ENCODE measurements at places on chromosomes 11 and 22.

GRCh38 chr22:49519117-49519737, 308.4 kb downstream of the BRD1 start:
- no peak for DNase-seq

GRCh38 chr11:1127664-1128162, 30.0 kb upstream of the MUC5AC start:
- DNase-seq: no peak

GRCh38 chr22:18028817-18029527, 4.6 kb upstream of the MICAL3 start:
- DNase-seq: no peak

DNA sequence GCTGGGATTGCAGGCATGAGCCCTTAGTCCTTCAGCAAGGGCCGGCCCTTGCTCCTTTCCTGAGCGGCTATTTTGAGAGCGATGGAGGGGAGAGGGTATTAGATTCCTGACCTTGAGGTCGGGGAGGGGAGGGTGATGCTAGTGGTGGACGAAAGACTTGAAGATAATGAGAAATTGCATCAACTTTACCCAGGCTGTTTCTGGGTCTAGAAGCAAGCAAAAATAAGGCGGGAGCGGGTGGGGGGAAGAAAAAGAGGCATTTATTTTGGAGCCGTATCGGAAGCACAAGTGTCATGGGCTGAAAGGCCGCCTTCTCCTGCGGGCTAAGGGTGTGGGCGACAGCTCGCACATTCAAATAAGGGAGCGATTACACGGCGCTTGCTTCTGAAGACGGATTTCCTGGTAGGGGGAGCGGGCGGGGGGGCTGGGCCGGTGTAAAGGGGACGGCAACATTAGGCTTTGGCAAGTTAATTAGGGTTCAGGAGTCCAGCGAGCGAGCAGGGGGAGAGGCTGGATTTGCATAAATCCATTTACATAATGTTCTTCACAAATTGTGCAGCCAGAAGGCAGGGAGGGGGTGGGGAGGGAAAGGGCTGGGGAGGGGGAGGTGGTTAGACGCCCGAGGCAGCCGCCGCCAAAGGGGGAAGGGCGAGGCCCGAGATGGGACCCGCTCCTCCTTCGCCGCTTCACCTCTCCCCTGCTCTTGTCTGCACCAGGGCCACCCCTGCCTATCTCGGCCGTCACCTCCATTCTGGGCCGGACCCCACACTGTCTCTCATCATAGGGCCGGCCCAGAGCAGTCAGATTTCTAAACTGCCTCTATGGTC, 245.9 kb downstream of the MIAT start:
- no peak for DNase-seq

- no peak for DNase-seq
These were observed 4.3 kb downstream of the VSIG10L2 start for GRCh38 chr11:125950178-125950490.

- DNase-seq: no peak
These were observed 30.4 kb downstream of the DSCAML1 start for GRCh38 chr11:117766576-117766975.

GRCh38 chr11:24171869-24172268, 325.0 kb upstream of the LUZP2 start:
- no peak for DNase-seq

- DNase-seq: peak; percentile 30
These were observed 64.6 kb upstream of the POU2AF1 start for GRCh38 chr11:111443640-111444039.

DNA sequence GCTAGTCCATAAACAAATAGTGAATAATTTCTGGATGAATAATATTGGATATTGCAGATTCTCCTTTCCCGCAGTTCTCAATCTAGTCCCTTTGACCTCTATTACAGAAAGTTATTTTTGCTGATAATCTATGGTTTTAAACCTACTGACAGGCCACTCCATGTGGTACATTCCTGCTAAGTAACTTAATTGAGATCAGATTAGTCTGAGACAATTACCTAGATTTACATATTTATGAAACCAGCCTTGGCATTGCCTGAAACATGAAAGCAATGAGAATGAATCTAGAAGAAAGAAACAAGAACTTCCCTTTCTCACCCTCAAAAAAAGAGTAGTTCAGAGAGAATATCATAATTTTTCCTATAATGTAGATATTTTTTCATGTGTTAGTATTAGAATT, 964.2 kb downstream of the JRKL start:
- no peak for DNase-seq

- peak; percentile 74 for DNase-seq
These were observed 14.4 kb upstream of the SERPINH1 start for GRCh38 chr11:75547617-75548058.

- peak; percentile 70 for DNase-seq
These were observed 59.6 kb upstream of the PAX6 start for GRCh38 chr11:31870609-31871309.

- DNase-seq: no peak
These were observed 528.7 kb downstream of the ETS1 start for GRCh38 chr11:128058580-128059208.

GRCh38 chr11:57277845-57278720, 41.0 kb upstream of the APLNR start:
- peak; percentile 66 for DNase-seq

DNA sequence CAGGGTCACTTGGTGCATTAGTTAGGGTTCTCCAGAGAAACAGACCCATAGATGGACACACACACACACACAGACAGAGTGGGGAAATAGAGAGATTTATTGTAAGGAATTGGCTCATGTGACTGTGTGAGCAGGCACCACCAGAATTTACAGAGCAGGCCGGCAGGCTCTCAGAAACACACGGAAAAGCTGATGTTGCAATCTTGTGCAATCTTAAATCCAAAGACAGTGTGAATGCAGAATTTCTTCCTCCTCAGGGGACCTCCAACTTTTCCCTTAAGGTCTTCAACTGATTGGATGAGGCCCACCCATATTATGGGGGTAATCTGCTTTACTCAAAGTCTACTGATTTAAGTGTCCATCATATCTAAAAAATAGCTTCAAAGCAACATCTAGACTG, 49.8 kb downstream of the APIP start:
- DNase-seq: no peak

DNA sequence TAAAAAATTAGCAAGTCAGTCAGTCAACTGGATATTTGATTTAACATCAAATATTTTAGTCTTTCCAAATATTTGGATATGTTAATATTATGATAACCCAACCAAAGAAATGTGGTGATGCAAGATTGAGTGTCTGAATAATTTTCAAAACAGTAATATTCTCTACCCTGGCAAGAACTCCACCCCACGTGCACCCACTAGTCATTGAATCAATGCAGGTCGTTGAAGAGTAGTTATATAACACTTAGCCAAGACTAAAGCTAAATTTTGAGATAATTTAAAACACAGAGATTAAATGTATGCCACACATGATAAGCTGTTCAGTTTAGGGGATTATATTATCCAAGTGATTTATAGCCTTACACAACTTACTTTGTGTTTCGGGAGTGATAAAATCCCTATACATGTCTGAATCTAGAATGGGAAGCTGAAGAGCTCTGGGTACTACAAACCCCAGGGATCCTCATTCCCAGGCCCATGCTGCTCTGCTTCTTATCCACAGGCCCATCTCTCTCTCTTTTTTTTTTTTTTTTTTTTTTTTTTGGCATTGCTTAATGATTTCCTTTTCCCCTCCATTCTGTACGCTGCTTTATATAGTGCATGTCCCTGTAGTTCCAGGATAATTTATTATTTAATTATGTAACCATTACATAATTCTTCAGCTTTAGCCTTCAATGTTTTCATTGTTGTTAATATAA, 392.9 kb downstream of the NTM start:
- no peak for DNase-seq

DNA sequence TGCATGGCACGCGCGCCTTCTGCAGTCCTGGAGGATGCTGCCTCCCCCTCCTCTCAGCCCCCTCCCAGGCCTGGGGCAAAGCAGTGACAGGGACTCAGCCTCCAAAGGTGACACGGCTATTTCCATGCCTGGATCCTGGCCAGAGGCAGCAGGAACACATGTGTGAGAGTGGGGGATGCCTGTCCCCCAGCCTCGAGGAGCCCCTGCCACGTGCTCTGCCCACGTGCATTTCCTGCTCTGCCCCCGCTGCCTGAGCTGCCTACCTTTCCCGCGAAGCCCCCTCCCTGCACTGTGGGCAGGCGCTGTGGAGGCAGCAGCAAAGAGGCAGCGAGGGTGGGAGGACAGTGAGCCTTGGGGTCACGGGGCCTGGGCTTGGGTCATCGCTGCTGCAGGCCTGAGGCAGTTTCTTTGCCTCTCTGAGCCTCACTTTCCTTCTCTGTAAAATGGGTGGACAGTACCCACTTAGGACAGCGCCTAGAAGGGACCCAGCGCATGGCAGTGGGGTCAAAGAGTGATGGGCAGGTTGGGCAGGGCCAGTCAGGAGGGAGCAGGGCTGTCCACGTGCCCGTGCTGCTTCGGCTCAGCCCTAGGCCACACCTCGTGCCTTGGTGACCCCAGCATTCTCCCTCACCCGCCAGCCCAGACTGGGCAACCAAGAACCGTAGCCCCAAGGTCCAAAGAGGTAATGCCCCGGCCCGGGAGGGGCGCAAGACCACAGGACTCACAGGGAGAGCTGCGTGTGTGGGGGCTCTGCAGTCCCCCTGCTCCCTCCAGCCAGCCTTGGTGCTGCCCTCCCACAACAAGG, 48.6 kb downstream of the FLRT1 start:
- DNase-seq: no peak

- DNase-seq: no peak
These were observed 42.1 kb downstream of the TRIM66 start for GRCh38 chr11:8640267-8640906.

DNA sequence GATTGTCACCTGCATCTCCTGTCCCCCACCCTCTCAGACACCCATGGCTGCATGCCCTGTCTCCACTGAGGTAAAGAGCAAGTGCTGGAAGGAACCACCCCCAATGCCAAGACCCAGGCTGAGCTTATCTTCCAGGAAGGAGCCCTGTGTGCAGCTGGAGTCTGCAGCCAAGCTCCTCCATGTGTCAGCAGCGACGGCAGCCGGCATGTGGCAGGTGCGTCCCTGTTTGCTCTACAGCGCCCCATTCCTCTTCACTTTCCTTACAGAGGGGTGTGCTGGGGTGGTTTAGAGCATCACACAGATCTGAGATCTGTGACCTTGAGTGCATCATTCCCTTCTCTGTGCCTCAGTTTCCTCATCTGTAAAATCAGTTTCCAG, 7.7 kb upstream of the MN1 start:
- no peak for DNase-seq

GRCh38 chr22:25569983-25570382, 5.5 kb downstream of the GRK3 start:
- no peak for DNase-seq

- DNase-seq: peak; percentile 70
These were observed 53.6 kb downstream of the GRAMD4 start for GRCh38 chr22:46673662-46674236.

- no peak for DNase-seq
These were observed 38.8 kb downstream of the RPUSD4 start for GRCh38 chr11:126172596-126173038.

GRCh38 chr11:63243533-63243932, at the start of gene SLC22A25:
TSS of gene SLC22A25 (minus strand) at chr11:63243599. CDS start at chr11:63229652, 13,947 bp downstream.
- no peak for DNase-seq

DNA sequence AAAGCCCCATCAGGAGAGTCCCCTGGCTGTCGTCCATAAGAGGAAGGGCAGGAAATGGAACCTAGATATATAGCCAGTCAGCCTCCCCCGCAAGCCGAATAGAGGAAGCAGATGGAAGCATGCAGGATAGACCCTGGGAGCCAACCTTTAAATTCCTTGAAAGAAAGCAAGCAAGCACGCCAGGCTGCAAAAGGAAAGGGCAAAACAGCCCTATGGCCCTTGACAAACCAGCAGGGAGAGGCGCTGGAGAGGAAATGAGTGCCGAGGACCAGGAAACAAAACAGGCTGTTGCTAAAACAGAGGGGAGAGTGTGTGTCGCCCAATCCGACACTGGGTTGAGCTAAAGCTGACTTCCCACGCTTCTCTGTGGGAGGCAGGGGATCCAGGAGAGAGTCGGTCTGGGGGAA, 203.5 kb upstream of the MTNR1B start:
- no peak for DNase-seq

DNA sequence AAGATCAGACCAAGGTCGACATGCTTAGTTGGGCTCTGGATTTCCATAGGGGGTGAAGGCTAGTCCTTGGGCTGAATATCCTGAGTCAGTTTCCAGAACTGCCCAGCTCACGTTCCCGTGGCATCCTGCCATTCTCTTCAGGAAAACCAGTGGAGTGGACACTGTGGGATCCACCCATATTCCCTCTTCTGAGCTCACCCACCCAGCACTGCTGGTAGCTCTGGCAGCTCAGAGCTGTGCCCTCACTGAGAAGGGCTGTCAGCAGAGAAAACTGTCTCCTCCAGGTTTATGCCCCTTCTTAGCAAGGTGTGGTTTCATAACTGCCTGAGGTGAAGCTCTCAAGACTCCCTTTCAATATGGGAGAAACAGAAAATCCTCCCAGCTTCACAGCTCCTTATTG, 111.7 kb downstream of the GGTLC2 start:
- no peak for DNase-seq

GRCh38 chr22:42603427-42603826, 11.3 kb downstream of the POLDIP3 start:
- no peak for DNase-seq

- DNase-seq: no peak
These were observed 91.0 kb downstream of the CCDC83 start for GRCh38 chr11:85946221-85946620.

DNA sequence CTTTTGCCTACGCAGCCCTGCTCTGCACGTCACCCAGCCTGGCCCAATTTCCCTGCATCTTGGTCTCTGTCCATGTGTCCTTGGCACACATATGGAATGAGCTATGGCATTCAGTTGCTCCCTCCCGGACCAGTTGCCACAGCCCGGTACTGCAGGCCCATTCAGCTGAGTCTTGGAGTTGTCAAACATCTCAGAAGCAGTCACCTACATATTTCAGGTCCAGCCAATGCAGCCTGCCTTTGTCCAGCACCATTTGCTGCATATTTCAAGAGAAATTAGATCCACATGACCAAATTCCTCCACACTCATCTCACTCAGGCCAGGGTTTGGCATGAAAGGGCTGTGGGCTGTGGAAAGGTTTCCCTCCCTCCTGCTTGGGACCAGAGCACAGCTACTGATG, 76.8 kb downstream of the MN1 start:
- no peak for DNase-seq

GRCh38 chr22:28123989-28124766, 205.1 kb upstream of the PITPNB start:
- DNase-seq: no peak

GRCh38 chr11:134398079-134398444, 14.0 kb downstream of the B3GAT1 start:
- DNase-seq: no peak

- no peak for DNase-seq
These were observed 8.6 kb downstream of the IGLL1 start for GRCh38 chr22:23571486-23571885.

GRCh38 chr11:126438691-126439090, 83.2 kb downstream of the ST3GAL4 start:
- DNase-seq: no peak

DNA sequence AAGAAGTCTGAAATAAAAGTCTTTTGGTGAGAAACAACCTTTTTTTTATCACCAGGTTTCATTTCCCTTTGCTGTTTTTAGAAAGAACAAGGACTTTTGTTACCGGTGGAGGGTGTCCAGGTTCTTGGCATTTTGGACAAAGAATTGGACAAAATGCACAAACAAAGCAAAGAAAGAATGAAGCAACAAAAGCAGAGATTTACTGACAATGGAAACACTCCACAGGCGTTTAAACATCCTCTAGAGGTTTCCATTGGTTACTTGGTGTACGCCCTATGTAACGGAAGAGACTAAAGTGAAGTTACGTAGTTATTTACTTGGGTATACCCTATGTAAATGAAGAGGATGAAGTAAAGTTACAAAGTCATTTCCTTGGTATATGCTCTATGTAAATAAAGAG, 1487.0 kb downstream of the LRRC4C start:
- DNase-seq: no peak
